Activated CD4-positive, alpha-beta T cell treated with anti-CD3 and anti-CD28 coated beads, Interleukin-2, Interleukin-6, amounts not matched to agents 100 ng/mL and 50 ng/mL, durations not matched to agents 16 hours and 8 hours (primary cell): ENCODE measurements at places on chromosomes 5 and 9.

DNA sequence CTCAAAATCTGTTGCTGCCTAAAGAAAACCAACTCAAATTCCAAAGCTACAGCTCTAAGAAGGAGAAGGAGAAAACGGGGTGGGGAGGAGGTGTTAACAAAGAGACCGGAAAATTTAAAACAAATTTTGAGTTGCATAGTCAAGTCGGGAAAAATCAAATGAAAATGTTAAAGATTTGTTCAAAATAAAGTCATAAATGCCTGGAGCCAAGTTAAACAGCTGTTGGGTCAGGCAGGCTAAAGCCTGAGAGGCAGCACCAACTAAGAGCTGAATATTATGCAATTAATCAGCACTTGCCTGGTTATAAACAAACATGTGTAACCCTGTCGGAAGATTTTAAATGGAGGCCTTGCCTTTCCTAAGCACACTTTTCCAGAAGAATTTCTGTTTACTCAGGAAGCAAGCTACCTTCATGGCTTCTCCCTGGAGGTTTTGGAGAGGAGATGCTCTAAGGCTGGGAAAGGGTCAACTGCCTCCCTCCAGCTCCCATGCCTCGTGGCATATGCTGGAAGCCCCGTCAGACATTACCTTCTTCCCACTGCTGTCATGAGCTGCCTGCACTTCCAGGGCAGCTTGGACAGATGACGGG lies 270.5 kb downstream of the DMRT2 start:
- no peak for DNase-seq

GRCh38 chr9:37028420-37029031 lies 5.5 kb downstream of the PAX5 start:
- DNase-seq = no peak

DNA sequence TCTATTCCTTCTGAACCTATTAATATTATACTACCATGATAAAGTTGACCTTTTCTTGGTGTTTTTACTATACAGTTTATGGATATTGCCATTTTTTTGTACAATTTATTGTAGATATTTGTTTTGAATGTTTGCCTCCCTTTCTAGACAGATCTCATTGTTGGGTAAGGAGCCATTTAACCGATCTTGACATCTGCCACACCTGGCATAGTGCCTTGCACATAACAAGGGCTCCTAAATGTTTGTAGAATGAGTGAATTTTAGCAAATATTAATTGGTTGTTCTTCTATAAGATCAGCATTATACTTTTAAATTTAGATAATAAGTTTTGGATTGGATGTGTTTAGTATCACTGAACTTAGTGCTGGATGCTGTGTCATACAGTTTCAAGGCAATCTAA lies 175.3 kb downstream of the GDNF start:
- no peak for DNase-seq

GRCh38 chr9:16816011-16816410 lies 54.5 kb downstream of the BNC2 start:
- DNase-seq = no peak

GRCh38 chr5:131167615-131168014 lies 2.6 kb upstream of the HINT1 start:
- DNase-seq = no peak

DNA sequence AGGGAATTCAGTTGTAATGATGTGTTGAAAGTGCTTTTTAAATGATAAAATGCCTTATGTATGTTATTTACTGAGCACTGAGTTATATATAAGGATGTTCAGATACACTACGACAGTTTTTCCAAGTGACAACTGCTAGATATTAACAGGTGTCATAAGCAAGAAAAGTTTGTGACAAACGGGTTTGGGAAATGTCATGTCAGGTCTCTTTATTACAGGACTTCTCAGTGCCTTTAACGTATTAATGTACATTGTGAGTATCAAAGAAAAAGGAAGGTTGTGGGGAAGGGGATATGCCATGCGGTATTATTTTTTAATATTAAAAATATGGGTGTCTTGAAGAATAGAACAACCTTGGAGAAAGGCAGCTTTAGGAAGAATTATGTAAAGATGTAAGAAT lies 56.4 kb downstream of the RAI14 start:
- no peak for DNase-seq

DNA sequence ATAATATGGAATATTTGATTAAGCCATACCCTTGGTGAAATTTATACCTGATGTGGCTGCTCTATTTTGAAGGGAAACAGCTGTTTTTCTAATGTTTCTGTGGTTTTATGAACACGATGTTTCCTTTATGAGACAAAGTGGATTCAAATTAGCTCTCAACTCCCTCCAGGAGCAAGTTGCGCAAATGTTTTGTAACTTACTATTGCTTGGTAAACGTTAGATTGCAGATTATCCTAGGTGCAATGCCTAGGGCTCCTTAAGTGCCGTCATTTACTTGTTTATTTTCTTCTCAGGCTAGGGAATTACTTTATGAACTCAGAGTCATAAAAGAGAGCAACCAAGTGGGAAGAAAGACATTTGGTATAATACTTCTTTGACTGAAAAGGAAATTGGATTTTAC lies 763.1 kb downstream of the TAF11L14 start:
- no peak for DNase-seq

DNA sequence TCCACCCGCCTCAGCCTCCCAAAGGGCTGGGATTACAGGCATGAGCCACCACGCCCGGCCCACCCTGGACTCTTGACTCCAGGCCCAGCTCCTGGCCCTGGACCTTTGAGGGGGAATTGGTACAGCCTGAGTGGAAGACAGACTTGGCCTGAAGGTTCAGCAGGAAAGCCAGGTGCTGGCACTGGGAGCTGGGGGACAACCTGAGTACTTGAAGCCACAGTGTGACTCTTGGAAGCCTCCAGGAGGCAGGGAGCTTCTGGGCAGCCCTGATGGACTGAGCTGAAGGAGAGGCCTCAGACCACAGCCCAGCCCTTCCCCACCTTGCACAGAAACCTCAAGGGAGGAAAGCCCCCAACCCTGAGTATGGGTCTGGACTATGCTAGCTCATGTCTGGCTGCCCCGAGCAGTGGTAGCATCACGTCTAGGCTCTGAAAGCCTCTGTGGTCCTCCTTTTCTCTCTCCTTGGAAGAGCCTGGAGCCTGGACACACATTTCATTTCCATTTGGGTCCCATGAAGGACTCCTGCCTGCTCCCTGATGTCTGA lies 54.1 kb downstream of the RASGEF1C start:
- DNase-seq = no peak

DNA sequence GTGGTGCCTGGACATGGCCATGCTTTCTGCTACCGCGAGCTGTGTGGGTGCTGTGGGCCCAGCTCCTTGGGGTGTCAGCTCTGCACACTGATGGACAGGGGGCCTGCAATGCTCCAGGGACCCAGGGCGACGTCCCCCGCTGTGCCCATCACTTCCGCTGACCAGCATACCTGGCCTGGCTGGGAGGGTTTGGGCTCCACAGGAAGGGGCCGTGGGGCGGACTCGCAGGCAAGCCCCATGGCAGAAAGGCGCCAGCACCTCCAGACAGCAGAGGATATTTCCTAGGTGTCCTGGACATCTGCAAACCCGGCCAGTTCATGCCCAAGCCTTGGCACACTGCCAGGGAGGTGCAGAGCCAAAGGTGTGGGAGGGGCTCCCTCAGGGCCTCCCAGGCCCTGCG lies 295.8 kb upstream of the IRX4 start:
- DNase-seq = no peak

DNA sequence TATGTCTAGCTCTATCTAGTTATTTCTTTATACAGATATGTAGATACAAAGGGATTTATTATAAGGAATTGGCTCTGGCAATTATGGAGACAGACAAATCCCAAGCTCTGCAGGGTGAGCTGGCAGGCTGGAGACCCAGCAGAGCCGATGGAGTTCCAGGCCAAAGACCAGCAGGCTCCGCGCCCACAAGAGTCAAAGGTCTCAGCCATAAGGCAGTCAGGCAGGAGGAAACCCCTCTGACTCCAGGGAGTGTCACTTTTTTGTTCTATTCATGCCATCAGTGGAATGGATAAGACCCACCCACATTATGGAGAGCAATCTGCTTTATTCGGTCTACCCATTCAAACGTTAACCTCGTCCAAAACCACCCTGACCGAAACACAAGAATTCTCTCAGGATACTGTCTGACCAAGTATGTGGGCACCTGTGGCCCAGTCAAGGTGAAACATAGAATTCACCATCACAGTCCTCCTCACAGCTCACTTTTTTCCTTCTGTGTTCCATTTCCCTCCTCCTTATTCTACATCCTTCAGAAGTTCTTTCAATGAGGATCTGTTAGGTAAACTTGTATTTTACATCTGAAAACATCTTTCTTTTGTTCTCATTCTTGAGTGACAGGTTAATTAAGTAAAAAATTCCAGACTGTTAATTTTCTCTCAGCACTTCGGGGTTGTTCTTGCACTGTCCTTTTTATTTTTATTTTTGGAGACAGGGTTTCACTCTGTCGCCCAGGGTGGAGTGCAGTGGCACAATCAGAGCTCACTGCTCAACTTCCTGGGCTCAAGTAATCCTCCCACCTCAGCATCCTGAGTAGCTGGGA lies 21.2 kb downstream of the RNF130 start:
- DNase-seq = no peak
